ENCODE measurements at places on chromosomes 3 and 15.

DNA sequence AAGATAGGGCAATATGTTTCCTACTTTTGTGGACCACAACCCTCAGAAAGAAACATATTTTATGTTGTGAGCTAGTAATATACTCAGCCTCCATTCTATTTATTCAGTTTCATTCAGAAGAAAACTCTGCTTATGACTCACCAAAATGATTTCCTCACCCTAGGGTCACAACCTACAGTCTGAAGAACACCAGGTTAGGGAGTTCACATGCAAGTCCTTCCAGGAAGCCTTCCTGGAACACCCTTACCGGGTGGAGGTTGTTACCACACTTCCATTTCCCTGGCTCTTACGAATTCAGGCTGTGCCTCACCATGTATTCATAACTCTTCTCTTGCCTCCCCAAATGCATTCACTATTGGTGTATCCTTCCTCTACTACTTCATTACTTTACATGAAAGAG, 228.0 kb upstream of the ADAMTS9 start:
- no peak for DNase-seq

GRCh38 chr3:85691196-85691595, 732.4 kb downstream of the CADM2 start:
- no peak for DNase-seq

- no peak for DNase-seq
Observed at GRCh38 chr3:145522893-145523651, 637.9 kb downstream of the PLOD2 start.

GRCh38 chr3:107498646-107499045, 24.1 kb upstream of the BBX start:
- DNase-seq, result no peak

GRCh38 chr3:189041482-189042090, 130.2 kb upstream of the TPRG1 start:
- DNase-seq, result peak; percentile 51

DNA sequence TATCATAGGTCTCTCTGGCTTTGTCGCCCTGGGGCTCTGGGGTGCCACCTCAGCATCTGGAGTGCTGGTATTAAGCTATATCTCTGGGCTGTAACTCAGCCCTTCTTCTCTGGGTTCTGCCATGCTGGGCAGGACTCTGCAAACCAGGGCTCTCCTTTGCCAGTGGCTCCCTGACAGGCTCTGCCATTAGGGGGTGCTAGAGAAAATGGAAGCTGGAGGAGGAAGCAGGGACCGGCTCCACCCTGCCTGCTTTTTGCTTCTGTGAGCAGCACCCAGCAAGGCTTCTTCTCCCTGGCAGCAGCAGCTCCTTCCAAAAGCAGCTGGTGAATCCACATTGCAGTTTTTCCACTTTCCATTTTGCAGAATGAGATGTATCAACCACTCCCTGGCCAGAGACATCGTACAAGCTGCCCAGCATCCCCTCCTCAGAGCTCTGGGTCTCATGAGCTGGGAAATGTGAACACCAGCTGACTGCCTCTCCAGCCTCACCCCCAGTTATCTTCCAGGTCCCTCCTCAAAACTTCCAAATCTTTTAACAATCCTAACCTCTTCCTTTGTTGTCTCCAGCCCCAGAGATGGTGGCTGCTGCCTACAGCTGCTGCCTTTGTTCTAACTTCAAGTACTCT, 165.0 kb downstream of the ABHD5 start:
- no peak for DNase-seq

GRCh38 chr3:45130476-45130875, 15.7 kb downstream of the CDCP1 start:
- DNase-seq, result no peak

GRCh38 chr15:59168536-59168935, 38.1 kb upstream of the LDHAL6B start:
- DNase-seq, result no peak

- no peak for DNase-seq
Observed at GRCh38 chr15:98452238-98452637, 196.1 kb upstream of the IGF1R start.

- DNase-seq, result no peak
Observed at GRCh38 chr3:139653582-139653981, 24.2 kb downstream of the NMNAT3 start.

- DNase-seq, result no peak
Observed at GRCh38 chr3:48592519-48593087, 2.5 kb downstream of the COL7A1 start.

DNA sequence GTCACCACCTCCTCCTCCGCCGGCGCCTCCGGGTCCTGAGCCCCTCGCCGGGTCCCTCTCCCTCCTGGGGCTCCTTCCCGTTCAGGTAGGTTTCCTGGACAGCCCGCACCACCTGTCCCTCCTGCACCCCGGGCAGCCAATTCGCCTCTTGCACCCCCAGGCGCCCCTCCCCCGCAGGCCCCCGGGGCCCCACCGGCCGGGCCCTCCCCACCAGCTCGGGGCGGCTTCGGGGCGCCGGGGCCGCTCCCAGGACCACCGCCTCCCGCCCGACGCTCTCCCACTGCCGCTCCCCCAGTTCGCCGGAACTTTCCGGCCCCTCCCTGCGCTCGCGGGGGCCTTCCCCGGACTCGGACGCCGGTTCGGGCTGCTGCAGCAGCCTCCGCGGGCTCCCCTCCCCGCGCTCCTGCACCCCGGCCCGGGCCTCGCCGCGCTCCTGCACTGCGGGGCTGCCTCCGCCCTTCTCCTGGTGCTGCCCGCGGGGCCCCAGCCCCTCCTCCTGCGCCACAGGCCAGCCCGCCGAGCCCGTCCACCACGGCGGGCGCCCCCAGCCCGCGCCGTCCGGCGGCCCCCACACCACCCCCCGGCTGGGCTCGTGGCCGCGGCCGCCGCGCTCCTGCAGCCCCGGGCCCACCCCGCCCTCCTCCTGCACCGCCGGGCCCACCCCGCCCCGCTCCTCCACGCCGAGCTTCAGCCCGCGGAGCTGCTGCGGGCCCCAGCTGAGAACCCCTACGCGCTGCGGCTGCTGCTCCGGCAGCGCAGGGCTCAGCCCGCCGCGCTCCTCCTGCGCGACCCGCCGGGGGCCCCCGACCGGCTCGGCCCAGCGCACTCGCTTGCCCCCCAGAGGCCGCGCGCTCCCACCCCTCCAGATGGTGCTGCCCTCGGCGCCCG, 587 bp upstream of the TNK2 start:
- no peak for DNase-seq

GRCh38 chr3:114510201-114510600, 216.4 kb downstream of the TIGIT start:
- no peak for DNase-seq

DNA sequence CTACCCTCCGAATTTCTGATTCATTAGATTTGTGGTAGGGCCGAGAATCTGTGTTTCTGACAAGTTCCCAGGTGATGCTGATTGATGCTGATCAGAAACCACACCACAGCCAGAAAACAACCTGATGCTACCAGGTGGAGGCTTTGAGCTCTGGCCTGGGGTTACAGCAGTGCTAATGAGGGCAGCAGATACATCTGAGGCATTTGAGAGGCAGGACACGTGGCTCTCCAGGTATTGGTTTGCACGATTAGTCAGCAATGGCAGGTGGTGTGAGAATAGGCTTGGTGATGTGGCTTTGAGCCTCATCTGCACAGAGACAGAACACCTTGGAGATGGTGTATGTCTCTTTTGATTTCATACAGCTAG, 78.8 kb upstream of the THBS1 start:
- no peak for DNase-seq

DNA sequence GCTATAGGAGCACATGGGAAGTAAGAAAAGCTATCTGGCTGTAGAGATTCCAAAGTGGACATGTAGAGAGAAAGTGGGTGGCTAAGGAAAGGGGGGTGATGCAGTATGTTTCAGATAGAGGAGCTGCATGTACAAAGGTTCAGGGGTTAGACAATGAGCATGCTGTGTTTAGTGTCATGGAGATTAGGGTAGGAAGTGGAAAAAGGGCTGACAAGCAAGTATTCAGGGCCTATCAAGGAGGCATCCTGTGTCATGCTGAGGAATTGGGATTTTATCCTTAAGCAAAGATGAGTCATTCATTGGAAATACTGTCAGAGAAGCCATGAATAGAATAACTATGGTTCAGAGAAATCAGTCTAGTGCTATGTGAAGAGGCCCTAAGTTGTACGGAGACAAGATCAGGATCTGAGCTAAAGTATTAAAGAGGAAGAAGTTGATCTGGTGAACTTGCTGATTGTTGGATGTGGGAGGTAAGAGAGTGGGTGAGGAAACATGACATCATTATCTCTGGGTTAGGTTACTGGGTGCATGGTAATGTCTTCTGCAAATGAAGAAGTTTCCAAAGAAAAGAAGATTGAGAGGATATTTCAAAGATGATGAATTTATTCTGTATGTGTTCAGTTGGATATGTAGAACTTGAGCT, 176.7 kb upstream of the GOLIM4 start:
- DNase-seq, result no peak

- no peak for DNase-seq
Observed at GRCh38 chr15:101107101-101107500, 144.7 kb downstream of the CHSY1 start.

DNA sequence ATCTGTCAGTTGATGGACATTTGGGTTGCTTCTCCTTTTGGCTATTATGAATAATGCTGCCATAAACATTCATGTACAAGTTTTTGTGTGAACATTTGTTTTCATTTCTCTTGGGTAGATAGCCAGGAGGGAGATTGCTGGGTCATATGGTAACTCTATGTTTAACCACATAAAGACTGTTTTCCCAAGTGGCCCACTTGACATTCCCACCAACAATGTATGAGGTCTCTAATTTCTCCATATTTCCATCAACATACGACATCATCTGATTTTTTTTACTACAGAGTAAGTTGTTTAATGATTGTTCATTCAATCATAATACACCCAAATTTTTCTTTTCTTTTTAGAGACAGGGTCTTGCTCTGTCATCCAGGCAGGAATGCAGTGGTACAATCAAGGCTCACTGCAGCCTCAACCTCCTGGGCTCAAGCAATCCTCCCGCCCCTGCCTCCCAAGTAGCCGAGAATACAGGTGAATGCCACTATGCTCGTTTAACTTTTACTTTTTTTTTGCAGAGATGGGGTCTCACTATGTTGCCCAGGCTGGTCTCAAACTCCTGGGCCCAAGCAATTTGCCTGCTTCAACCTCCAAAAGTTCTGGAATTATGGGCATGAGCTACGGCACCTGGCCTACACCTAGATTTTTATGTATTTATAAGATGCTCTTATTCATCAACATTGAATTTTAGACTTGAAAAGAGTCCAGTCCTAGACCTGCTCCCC, 6.8 kb downstream of the IP6K1 start:
- no peak for DNase-seq

- no peak for DNase-seq
Observed at GRCh38 chr3:51955893-51956770, 951 bp downstream of the GPR62 start.

DNA sequence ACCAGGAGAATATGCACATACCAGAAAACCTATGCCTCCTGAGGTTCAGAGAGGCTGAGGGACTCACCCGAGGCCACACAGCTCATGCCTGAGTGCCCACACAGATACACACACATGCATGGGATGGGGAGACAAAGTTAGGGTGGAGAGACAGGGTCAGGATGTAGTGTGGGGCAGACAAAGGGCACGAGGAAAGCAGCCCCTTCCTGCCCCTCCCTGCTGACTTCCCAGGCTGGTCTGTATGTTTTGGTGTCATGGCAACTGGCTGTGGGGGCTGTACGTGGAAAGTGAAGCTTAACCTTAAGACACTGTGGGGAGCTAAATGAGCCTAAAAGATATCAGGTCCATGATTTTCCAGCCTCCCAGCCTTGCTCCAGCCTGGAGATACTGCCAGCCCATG, 57.8 kb downstream of the EPHB3 start:
- DNase-seq, result no peak

DNA sequence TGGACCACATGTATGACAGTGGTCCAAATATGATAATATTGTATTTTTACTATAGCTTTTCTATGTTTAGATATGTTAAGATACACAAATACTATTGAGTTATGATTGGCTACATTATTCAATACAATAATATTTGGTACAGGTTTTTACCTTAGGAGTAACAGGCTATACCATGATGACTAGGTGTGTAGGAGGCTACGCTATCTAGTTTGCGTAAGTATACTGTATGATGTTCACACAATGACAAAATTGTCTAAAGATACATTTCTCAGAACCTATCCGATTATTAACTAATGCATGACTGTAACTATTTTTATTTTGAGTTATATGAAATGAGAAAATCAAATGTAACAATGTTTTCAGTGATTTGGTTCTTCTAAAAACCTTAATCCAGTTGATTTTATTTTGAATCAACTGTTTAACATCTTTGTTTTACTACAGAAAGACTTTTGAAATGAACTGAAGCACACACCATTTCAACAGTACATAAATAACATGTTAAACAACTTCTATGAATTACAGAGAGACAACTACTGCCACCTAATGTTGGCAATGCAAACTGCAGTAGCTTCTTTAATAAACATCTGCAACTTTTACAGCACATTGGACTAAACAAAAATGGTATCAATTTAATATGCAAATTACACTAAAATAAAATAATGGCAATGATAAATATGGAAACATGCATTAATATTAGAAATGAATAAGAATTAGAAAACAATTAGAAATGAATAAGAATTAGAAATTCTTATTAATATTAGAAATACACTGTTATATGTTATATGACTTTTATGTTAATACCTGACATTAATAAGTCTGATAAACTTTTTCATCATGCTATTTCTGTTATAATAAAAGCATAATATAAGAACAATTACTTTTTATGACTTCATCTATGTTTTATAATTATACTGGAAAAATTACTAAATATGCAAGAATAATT, 255.7 kb downstream of the MBNL1 start:
- DNase-seq, result peak; percentile 21

- no peak for DNase-seq
Observed at GRCh38 chr3:66889750-66890494, 108.2 kb upstream of the KBTBD8 start.

DNA sequence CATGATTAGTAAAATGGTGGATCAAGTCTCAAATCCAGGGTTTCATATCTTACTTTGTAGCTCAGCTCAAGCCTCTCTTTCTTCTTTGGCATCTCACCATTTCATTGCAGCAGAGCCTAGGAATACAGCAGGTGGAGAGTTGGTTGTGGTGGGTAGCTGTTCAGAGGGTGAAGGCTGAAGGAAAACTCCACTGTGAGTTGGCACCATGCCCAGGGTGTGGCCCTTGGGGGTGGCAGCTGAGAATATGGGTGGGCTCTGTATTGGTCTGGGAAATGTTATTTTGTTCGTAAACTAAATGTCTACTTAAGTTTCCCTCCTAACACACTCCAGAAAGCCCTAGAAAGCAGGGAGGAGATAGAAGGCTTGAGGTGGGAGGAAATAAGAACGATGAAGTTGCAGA, 1.7 kb upstream of the MAP1A start:
- no peak for DNase-seq

GRCh38 chr3:176988795-176989194, 208.5 kb downstream of the TBL1XR1 start:
- no peak for DNase-seq

- no peak for DNase-seq
Observed at GRCh38 chr3:66483006-66483405, 17.8 kb downstream of the LRIG1 start.

DNA sequence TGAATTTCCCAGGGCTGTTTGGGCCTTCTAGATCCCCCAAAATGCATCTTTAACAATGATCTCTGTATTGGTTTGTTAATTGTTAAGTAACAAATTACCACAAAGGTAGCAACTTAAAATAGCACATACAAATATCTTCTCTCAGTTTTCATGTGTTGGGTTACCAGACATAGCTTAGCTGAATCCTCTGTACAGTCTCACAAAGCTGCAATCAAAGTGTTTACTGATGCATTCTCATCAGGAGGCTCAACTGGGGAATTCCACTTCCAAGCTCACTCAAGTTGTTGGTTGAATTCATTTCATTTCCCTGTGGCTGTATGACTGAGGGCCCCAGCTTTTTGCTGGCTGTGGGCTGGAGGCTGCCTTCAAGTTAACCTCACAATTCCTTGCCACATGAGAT, 297.6 kb downstream of the RPLP1 start:
- no peak for DNase-seq

Measured in effector memory CD4-positive, alpha-beta T cell (primary cell).